Caudate nucleus (tissue), 63 donors: ENCODE measurements at places on chromosomes 5 and 9.
A peak's percentile ranks its signal among the peaks of the same experiment; 100 is the strongest.

DNA sequence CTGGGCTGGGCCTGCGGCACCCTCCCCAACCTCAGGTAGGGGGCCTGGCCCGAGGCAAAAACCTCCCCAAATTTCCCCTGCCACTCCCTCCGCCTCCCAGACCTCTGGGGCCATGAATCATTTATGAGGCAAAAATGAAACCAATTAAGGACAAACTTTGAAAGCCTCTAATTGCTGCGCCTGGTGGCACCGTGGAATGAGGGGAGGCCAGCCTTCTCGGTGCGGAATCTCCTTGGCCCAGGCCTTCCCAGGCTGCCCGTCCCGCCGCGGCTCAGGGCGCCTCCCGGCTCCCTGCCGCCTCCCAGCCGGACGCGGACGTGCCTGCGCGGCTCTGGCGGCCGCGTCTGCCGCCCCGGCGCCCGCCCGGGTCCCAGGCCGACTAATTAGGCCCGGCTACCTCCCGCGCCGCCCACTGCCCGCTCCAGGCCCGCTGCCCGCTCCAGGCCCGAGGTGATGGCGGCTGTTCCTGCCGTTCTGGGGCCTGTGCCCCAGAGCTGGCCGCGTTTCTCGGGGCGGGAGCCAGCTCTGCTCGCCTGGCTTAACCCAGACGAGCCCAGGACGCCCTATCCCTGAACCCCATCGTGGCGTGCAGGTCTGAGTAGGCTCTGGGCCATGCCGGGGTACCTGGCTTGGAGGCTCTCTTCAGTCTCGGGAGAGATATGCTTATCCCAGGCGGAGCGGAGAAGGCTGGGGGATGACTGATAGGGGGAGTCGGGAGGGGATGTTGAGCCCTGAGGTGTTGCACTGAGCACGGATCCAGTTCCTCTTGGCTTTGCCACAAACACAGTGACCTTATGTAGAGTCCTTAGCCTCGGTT is 20.1 kb downstream of the CXXC5 start:
- peak; percentile 42 for DNase-seq

DNA sequence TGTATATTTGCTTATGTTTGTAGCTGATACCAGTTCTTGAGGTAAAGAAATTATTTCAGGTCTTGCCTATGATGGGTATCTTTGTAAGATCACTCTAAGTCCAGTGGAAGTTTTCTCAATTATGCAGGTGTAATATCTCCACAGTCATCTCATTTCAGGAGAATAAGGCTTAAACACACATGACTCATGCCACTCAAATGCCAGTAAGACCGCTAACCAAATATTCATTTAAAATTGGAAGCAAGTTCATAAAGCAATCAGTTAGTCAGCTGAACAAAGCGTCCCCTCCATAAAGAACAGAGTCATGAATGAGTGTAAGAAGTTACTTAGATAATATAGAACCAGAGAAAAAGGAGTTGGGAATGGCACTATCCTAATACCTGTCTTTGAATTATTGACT is 248.7 kb downstream of the LURAP1L start:
- DNase-seq, result no peak

DNA sequence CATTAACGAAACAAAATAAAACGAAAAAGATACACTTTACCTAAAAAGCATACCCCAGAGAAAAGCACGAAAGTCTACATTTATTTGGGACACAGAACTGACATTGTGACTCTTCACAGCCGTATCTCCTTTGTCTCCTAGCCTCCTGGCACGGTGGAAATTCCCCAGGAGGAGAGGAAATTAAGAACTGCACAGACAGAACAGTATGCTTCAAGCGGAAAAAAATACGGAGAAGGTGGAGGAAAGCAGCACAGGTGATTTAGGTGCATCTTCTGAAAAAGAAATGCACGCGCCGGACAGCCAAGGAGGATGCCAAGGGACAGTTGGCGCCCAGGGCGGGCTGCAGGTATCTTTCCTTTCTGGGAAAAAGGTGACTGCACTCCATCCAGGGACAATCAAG is 32.0 kb downstream of the DDX31 start:
- no peak for DNase-seq

DNA sequence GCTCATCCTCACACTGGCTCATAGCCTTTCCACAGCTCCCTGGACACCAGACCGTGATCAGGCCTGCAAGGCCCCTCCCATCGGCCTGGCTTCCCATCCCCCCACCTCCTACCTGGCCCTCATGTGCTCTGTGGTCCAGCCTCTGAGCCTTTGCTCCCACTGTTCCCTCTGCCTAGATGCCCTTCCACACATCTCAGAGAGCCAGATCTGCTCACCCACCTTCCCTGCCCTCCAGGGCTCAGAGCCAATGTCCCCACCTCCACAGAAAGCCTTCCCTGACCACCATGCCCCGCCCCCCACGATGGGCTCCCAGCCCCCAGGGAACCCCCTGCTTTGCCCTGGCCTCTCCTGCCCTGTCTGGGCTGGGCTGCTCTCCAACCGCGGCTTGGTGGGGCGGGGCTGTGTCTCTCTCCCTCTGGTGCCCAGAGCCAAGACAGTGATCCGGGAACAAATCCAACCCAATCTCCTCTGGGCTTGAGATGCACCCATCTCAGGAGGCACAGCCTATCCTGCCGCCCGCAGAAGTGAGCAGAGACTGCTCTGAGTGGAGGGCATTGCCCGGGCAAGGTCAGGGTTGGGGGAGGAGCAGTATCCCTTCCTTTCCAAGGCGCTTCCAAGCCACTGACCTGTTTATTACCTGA is 1.6 kb downstream of the NINJ1 start:
- peak; percentile 49 for DNase-seq
